Activated T-cell treated with anti-CD3 and anti-CD28 coated beads for 24 hours (primary cell): ENCODE measurements at places on chromosomes 7 and 10.
A peak's percentile ranks its signal among the peaks of the same experiment; 100 is the strongest.

DNA sequence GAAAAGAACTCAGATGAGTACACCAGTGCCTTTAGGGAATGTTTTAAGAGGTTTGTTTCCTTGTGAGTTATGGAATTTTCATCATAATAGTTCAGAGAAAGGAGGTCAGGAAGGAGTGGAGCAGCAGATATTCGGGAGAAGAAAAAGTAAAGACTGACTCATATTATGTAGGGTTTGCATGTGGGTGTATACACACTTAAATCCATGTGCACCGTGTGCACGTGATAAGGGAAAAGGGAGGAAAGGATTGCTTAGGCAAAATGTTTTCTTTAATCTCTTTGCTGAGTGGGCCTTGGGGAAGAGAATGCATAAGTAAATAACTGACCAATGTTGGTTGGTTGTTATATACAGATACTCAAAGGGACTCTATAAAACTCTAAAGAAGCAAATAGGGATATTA lies 30.2 kb downstream of the PLCE1 start:
- DNase-seq = no peak

GRCh38 chr10:76422769-76423168 lies 991.3 kb downstream of the LRMDA start:
- DNase-seq = no peak

DNA sequence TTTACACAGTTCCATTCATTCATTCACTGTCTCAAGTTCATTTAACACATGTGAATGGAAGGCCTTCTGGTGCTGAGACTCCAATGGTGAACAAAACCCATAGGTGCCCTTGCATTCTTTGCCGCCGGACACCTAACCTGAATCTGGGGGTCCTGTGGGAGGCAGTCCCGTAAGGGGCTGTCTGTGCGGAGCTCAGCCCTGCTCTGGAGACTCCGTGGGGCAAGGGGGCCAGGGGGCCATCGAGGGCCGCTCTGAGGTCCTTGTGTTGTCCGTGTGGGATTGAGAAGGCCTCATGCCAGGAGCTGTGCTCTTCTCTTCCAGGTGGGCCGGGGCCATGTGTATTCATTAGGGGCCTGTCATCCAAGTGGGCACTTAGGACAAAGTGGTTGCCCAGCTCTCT lies 15.3 kb downstream of the PTPRE start:
- no peak for DNase-seq

DNA sequence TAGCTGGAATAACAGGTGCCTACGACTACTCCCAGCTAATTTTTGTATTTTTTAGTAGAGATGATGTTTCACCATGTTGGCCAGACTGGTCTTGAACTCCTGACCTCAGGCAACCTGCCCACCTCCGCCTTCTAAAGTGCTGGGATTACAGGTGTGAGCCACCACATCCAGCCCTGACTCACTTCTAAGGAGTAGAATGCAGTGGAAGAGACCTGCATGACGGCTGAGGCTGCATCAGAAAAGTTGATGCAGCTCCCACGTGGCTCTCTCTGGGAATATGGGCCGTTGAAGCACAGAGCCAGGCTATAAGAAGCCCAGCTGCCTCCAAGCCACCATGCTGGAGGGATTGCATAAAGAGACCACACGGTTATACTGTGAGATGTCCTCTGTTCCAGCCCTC lies 21.6 kb upstream of the ASL start:
- no peak for DNase-seq

DNA sequence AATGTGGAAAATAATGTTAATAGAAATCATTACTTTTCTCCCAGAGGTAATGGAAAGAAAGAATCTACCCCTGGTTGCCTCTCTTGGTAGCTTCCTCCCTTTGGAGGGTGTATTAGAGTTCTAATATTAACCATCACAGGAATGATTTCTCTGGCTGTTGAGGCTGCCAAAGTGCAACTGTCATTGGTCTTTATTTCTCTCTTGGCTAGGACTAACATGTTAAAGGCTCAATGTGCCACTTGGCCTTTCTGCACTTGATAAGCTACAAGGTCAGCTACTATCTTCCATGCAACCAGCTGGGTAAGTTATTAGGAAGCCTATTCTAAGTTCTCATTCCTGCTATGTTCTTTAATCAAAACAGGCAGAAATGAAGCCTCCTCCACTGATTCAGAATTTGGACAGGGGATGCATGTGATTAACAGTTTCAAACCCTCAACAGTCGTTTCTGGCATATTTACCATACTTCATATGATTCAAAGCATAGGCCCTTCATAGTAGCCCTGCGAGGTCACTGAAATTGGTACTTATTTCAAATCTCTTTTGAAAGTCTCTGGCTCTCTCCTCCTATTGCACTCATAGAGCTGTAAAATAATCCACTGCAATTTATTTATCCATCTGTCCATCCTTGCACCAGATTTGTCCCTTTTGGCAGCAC lies 645.0 kb downstream of the SORCS1 start:
- DNase-seq = no peak

- no peak for DNase-seq
Measured at GRCh38 chr10:1410469-1411395, 326.6 kb downstream of the ADARB2 start.

DNA sequence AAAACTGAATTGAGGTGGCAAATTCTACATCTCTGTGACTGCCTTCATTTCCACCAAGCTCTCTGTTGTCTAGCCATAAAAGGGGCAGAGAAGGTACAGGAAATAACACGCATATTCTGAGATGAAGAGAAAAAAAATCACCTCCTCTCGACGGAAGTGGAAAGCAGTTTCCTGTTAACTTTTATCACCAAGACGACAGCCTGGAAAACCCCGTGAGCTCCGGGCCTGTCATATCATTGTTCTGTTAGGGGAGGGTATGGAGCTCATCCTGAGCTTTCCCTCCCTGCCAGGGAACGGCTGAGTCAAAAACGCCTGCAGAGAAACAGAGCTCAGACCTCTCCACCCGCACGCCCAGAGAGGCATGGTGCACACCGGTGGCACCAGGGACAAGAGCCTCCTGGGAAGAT lies 200.3 kb downstream of the PRPF18 start:
- DNase-seq = peak; percentile 72
